Bronchial epithelial cell (primary cell): ENCODE measurements at places on chromosomes 13 and 19. TPM values are rescaled to one million over a fixed set of nuclear protein-coding genes. Genes with fewer than 3 reads are reported as not detected.

The CD22 gene
- total RNA-seq = 0.53 TPM in 1 of 2 replicates, not detected in the other

The KIR3DL2 gene
- not detected in 2 replicates for total RNA-seq

The ODAD3 gene
- total RNA-seq = not detected in 2 replicates

The ZNF581 gene
- 9.6 and 19.2 TPM in 2 replicates for total RNA-seq

The STXBP2 gene
- 47.9 and 89.4 TPM in 2 replicates for total RNA-seq

The NFIC gene
- 17.6 and 22.0 TPM in 2 replicates for total RNA-seq

The PCSK4 gene
- total RNA-seq = 0.53 and 1.7 TPM in 2 replicates

The MIR17HG gene
- 4.5 and 19.2 TPM in 2 replicates for total RNA-seq

The SIGLEC12 gene
- not detected in 2 replicates for total RNA-seq

The FGF22 gene
- total RNA-seq = not detected in 2 replicates

The NDUFA7 gene
- 14.7 and 42.6 TPM in 2 replicates for total RNA-seq

The SIGLEC11 gene
- total RNA-seq = not detected in 2 replicates

The SLC7A10 gene
- under 0.01 TPM in 1 of 2 replicates, not detected in the other for total RNA-seq

The CCNA1 gene
- total RNA-seq = 106 and 133 TPM in 2 replicates

The TTYH1 gene
- 0.26 TPM in 1 of 2 replicates, not detected in the other for total RNA-seq

The CD70 gene
- not detected in 2 replicates for total RNA-seq

The OR7C1 gene
- under 0.01 TPM in 1 of 2 replicates, not detected in the other for total RNA-seq

The PLIN4 gene
- total RNA-seq = 4.4 and 4.7 TPM in 2 replicates

The SYDE1 gene
- 0.53 and 0.64 TPM in 2 replicates for total RNA-seq

The LRFN3 gene
- total RNA-seq = 0.79 and 1.3 TPM in 2 replicates

The SMIM44 gene
- not detected in 2 replicates for total RNA-seq

The WDR62 gene
- 0.26 TPM in 2 replicates for total RNA-seq

The KIR3DL1 gene
- not detected in 2 replicates for total RNA-seq

The DENND1C gene
- under 0.01 TPM in 1 of 2 replicates, not detected in the other for total RNA-seq

The GPR108 gene
- 87.7 and 99.0 TPM in 2 replicates for total RNA-seq

The C13orf46 gene
- total RNA-seq = not detected in 2 replicates

The CYP4F11 gene
- total RNA-seq = 0.79 and 2.7 TPM in 2 replicates

The COG6 gene
- total RNA-seq = 15.5 and 24.0 TPM in 2 replicates

The ZNF667 gene
- 1.2 and 2.6 TPM in 2 replicates for total RNA-seq

The CDX2 gene
- not detected in 2 replicates for total RNA-seq

The ZSCAN1 gene
- total RNA-seq = under 0.01 TPM in 1 of 2 replicates, not detected in the other

The ZNF738 gene
- 1.8 and 2.3 TPM in 2 replicates for total RNA-seq

The CDC37 gene
- total RNA-seq = 195 TPM in 2 replicates

The VMAC gene
- 3.8 and 4.5 TPM in 2 replicates for total RNA-seq

The PRODH2 gene
- total RNA-seq = not detected in 2 replicates

The AP1M2 gene
- 114 and 135 TPM in 2 replicates for total RNA-seq

The TBC1D4 gene
- total RNA-seq = 10.3 and 12.4 TPM in 2 replicates

The OR4F17 gene
- not detected in 2 replicates for total RNA-seq

The ZNF415 gene
- total RNA-seq = 3.2 and 8.6 TPM in 2 replicates

The RNF225 gene
- total RNA-seq = 0.79 and 1.9 TPM in 2 replicates

The NCR1 gene
- not detected in 2 replicates for total RNA-seq

The INTS6 gene
- 44.5 and 68.7 TPM in 2 replicates for total RNA-seq

The PGLYRP2 gene
- total RNA-seq = not detected in 2 replicates

The TNPO2 gene
- 16.8 and 28.0 TPM in 2 replicates for total RNA-seq

The GAPDHS gene
- total RNA-seq = not detected in 2 replicates

The PABPC3 gene
- under 0.01 and 0.13 TPM in 2 replicates for total RNA-seq

The RNF17 gene
- total RNA-seq = not detected in 2 replicates
